Fibroblast of skin of right biceps (primary cell): ENCODE measurements at places on chromosomes 1 and 21.

- DNase-seq: peak; percentile 63
Measured at GRCh38 chr21:41032541-41032940, 135.4 kb upstream of the BACE2 start.

DNA sequence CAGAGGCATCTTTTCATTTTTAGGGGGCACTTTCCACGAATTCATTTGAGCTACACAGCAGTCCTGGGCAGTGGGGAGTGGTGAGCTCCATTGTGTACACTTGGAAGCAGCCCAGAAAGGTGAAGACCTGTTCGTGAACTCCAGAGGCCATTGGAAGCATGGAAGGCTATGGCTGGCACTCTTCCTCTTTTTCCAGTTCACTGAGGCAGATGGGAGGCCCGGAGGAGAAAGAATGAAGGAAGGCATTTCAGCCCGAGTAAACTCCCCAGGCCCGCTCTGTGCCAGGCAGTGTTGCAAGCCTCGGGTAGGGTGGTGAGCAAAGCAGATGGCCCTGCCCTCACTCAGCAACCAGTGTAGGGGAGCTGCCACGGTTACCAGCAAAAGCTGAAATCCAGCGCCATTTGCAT lies 673 bp upstream of the DHCR24 start:
- DNase-seq: no peak

DNA sequence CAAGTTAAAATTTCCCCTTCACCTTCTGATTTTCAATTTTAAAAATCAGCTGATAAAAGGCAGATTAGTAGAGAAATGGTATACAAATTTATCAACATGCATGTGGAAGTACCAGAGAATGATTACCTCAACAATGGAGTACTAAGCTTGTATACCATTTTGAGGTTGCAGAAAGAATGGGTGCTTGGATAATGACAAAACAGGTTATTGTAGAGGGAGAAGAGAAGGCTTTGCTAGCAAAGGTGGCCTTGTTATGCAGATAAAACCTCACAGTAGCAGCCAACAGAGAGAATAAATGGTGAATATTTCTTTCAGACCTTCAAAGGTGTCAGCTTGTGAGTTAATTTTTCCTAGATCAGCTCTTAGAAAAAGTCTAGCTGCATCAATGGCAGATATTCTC lies 1174.9 kb upstream of the ADGRL4 start:
- DNase-seq: no peak

DNA sequence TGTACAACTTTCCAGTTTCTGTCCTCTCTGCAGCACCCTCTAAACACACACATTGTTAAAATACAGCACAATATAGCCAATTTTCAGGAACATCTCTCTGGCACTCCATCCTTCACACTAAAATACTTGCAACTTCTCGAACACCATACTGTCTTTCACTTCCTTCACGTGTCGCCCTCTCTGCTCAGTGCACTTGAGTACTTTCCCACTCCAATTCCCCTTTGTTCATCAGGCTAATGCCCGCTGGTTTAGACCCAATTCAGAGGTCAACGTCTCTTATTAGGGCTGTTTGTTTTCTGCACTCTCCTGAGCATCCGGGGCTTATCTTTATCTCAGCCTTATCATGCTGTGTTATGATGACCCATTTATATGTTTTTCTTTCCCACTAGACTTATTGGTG lies 238.2 kb upstream of the SGIP1 start:
- no peak for DNase-seq

DNA sequence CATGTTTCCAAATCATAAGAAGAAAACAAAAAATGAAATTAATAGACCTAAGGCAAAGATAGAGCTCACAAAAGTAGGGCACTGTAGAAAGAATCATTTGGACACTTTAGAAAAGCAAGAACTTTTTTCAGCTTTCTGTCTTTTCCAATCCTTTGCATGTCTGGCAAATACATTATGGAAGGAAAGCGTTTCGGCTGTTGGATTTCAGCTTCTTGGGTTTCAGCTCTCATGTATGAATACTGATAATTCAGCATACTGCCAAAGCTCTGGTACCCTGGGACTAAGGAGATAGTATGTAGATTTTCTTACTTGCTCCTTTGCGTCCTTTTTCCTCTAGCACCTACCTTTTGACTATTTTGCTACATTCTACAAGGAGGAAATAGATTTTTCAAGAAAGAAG lies 375.9 kb downstream of the BRINP3 start:
- DNase-seq: no peak

DNA sequence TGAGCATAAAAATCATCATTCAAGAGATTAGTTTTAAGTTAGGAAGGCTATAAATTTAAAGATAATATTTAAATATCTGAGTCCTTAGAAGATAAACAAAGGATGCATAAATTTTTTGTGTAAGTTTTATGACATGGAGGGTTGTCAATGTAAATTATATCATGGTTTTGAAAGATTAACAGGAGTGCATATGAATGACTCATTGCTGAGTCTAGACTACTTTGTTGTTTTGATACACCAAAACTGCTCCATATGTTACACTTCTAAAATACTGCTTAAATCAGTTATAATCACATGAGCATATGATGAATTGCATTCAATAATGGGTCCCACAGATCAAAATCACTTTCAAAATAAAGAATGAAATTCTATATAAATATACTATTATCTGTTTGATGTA lies 312.5 kb downstream of the KCNT2 start:
- peak; percentile 29 for DNase-seq

GRCh38 chr1:55716151-55716550 lies 501.0 kb upstream of the USP24 start:
- peak; percentile 72 for DNase-seq

DNA sequence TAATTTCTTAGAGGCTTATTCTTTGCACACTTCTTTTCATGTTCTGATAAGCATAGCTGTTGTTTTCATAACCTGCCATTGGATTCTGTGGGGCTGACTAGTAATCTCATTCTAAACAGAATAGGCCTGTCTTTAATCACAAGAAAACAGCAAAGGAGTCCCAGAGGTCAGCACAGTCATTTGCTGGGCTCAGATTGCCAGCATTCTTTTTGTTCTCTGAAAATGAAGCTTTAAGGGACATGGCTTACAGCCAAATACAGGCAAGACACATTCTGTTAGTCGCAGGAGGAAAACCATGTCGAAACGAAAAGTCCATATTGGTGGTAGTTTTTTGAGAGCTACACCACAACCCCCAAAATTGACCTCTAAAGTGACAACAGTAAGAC lies 75.0 kb downstream of the MRPS6 start:
- DNase-seq: peak; percentile 30

DNA sequence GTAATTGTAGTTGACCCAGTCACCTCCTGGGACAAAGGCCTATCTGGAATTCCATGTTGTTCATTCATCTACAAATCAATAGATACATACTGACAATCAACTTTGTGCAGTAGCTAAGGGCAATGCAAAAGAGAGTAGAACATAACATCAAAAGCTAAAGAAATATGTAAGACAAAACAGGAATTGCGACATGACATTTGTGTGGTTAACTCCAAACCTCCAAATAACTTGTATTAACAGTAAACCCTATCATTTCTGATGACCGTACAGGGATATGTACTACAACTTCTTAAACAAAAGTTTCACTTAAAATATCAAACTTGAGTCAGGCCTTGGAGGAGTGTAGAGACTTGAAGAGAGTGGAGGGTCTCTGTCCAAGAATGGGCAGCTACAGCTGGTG lies 317.6 kb downstream of the SPATA17 start:
- DNase-seq: peak; percentile 28

DNA sequence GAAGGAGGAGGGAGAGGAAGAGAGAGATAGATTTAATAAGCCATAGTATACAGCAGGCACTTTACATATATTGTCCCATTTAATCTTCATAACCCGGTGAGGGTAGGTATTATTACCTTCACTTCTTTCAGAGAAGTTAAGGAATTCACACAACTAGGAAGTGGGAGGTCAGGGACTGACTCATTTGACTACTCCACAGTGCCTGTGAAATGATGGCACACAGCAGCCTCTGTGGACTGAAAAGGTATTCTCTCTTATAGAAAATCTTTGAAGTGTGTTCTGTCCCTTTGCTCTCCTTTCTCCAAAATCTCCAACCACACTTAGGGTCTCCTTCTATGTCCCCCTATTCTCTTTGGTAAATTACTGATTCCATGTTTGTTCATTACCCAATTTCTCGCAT lies 23.9 kb downstream of the PALMD start:
- DNase-seq: no peak

DNA sequence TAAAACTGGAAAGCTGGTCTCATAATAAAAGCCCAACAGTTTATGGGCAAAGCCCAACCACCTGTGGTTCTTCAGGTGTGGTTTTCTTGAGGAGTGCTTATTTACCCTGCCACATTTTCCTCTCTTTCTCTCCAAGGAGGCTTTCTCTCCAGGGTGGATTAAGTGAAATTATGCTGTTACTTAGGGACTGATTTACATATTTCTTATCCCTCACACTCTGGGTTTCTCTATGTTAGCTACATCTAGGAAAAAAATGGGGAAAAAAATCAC lies 4.8 kb downstream of the TBX19 start:
- DNase-seq: peak; percentile 20

DNA sequence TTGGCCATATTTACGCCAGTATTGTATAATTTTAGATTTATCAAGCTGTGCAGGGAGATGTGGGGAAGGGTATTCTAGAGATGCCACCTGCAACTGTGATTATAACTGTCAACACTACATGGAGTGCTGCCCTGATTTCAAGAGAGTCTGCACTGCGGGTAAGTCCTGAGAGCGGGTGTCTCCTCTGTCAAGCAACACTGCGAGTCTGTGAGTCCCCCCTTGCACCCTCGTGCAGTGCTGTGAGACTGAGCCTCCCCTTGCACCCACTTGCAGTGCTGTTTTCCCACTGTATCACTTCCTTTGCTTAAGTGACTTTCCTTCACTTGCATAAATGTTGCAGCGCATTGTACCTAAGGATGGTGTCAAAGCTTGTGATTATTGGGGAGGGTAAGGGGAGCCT lies 75.0 kb downstream of the TPR start:
- no peak for DNase-seq
